Caki2 (cell line): ENCODE measurements at places on chromosomes 2 and 18. TPM values are rescaled to one million over a fixed set of nuclear protein-coding genes. Genes with fewer than 3 reads are reported as not detected.

DNA sequence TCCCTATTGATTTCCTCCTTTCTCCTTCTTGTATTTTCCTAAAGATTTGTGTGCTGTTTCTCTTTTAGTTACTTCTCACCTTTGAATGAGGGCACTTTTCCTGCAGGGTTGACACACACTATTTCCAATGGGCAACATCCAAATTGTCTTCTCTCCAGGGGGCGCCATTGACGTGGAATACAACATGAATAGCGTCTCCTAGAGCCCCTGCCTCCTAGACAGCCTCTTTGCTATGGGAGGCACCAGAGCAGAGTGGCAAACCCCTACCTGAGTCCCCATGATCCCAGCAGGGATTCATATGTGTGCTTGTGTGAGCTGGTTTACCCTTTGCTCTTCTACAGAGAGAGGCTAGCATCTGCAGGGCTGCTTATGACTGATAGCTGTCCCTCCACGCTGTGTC lies 61.3 kb upstream of the ITSN2 start:
- peak; percentile 14 for DNase-seq

GRCh38 chr18:6871566-6871965 lies 142.1 kb downstream of the ARHGAP28 start:
- no peak for DNase-seq

GRCh38 chr2:129935118-129935517 lies 44.3 kb upstream of the RAB6C start:
- DNase-seq = peak; percentile 11

DNA sequence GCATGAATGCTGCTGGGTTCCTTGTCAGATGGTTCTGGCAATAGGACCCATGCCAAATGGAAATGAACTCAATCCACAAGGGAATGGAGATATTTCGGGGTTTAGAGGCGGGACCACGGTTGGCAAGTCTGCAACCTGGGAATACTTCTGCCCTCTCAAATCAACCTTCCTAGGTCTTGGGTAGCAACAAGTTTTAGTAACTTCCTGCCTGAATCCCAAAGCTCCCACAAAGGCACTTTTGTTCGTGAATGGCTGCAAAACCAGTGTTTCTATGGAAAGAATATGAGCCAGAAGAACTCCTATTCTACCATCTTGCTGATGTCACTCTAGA lies 790.1 kb upstream of the SLC8A1 start:
- DNase-seq = no peak

The VWA3B gene
- total RNA-seq = not detected in 2 replicates

The KIF5C gene
- total RNA-seq = not detected in 2 replicates
